ENCODE measurements at places on chromosomes 3 and 15.

GRCh38 chr3:176920766-176921160 lies 276.5 kb downstream of the TBL1XR1 start:
- DNase-seq = no peak

DNA sequence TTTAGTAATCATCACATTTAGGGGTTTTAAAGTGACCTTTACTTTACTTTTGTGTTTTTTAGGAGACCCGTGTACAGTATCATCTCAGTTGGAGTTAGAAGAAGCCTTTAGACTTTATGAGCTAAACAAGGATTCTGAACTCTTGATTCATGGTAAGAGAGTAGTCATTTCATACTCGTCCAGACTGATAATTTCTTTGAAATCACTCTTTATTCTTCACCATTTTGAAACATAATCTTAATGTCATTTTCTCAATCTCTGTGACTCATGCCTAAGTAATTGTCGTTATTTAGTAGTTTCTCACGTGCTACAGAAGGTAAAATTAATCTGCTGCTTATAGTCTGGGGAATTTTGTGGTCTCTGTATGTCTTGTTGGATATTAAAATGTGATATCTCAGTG lies 37.7 kb downstream of the PRKCI start:
- no peak for DNase-seq

GRCh38 chr3:110454066-110454465 lies 617.5 kb upstream of the NECTIN3 start:
- DNase-seq = no peak

DNA sequence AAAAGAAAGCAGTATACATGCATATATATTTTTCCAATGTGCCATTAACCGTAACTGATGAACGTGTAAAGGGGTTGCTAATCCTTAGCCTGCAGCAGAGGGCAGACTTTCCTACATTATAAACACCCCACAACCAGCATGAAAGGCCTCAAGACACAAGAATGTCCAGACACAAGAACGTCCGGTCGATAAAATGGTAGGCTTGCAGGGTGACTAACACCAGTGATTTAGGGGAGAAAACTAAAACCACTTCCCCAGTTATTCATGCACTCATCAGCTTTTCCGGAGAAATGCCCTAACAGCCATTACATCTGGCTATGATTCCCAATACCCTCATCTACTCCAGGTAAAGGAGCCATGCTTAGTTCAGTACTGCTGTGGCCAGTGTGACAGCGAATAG lies 57.4 kb downstream of the LRTM1 start:
- no peak for DNase-seq

DNA sequence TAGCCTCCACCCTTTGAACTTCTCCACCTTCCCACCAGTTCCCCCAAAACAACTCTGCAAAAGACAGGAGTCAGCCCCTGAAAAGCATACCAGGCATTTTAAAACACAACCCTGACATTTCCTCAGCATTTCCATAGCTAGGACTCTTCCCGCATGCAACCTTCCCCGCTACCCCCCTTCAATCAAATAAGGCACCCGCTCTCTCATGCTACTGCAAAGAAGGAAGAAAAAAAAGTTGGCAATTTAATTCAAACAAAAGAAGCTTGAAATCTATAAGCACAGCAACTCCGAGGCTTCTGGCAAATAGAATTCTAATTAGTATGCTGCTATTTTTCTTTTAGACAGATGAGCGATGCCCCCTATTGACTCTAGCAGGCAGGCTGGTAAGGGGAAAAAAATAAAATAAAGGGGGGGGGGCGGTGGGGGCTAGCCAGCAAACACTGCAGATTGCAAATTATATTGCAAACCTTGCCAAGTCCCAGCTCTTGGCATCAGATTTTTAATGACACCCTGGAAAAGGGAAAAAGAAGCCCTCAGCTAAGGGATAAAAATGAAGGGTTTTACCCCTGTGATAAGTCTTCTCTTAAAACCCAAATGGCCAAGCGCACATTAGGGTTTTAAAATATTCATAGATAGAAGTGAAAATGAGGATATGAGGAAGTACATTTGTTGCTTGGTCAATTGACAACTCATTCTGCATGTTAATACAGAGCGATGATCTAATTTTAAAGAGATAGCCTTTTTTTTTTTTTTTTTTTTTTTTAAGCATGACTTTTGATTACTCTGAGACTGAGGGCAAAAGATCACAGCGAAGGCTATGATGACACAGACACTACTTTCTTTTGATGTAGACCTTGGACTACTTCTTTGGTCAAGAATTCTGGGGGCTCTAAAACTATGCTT lies 255.2 kb downstream of the NR2F2 start:
- no peak for DNase-seq

DNA sequence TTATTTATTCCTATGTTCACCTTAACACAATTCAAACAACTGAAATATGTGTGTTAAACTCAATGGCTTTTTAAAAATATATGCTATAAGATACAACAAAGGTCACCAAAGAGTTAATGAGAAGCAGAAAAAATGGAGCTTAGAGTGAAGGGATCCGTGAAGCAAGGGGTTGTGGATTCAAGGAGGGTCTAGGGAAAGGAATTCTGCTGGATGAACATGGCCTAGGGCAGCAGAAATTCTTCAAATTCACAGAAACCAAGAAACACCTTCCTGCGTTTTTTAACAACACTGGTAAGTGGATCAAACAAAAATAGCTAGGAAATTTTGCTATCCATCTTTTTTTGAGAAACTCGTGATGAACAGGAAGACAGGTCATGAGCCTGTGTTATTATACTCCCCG lies 59.3 kb upstream of the PLSCR5 start:
- DNase-seq = no peak

- DNase-seq = no peak
Measured at GRCh38 chr3:45689787-45690145, 570 bp downstream of the SACM1L start.

DNA sequence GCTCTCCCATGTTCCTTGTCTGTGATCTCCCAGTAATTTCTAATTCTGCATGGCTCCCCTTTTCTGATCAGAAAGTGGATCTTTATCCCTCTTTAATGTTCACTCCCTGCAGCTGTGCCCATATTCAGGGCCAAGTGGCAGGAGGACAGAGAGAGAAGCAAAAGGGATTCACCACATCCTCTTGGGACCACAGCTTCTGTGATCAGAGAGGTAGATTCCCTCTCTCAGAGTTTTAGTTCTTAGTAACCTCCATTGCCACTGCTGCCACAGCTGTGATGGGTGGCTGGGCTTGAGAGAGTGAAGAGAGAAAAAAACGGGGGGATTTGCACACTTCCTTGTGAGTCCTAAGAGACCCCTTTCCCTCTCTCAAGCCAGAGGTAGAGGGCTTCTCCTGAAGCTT lies 49.2 kb downstream of the GLCE start:
- DNase-seq = no peak

- DNase-seq = no peak
Measured at GRCh38 chr15:66994927-66995656, 70.3 kb upstream of the SMAD3 start.

GRCh38 chr15:80923668-80924067 lies 66.0 kb downstream of the MESD start:
- DNase-seq = peak; percentile 9

DNA sequence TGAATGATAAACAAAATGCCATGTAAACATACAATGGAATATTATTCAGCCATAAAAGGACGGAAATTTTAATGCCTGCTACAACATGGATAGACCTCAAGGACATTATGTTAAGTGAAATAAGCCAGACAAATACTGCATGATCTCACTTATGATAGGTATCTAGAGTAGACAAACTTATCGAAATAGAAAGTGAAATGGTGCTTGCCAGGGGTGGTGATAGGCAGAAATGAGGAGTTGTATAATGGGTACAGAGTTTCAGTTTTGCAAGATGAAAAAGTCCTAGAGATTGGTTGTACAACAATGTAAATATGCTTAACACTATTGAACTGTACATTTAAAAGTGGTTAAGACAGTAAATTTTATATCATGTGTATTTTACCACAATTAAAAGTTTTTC lies 287.8 kb downstream of the ERC2 start:
- DNase-seq = no peak

- no peak for DNase-seq
Measured at GRCh38 chr3:126960604-126960995, 22.3 kb upstream of the PLXNA1 start.

GRCh38 chr3:58387650-58388546 lies 45.7 kb downstream of the PDHB start:
- DNase-seq = no peak

GRCh38 chr3:166169681-166170080 lies 332.5 kb upstream of the BCHE start:
- no peak for DNase-seq

GRCh38 chr15:50993598-50993997 lies 85.1 kb downstream of the AP4E1 start:
- no peak for DNase-seq

DNA sequence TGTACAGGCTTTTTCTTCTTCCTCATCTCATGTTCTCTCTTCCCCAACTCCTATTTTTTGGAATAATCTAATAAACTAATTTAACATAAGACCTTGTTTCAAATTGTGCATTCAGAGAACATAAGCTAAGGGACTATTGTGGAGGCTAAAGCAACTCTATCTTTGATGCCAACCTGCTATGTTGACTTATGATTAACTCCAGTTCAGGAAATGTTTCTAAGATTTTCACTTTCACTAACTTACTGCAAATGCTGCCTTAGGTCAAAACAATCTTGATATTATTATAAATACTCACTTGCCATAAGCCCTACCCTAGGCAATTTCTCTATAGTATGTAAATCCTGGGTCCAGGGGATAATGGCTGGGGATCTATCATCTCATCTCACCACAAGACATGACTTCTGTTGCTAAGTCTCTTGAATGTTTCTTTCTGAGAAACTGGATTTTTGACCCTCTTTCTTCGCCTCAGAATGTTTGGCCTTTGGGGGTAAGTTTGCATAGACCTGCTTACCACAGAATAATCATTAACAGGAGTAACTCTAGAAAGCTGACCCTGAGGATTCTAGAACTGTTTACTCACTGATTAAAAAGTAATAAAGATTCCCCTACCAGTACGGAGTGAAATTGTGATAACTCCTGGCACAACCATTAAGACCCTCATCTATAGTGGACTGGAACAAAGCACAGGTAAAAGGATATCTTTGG lies 768.1 kb downstream of the GBE1 start:
- DNase-seq = no peak

- DNase-seq = peak; percentile 10
Measured at GRCh38 chr3:131174752-131175151, 148.1 kb downstream of the NEK11 start.

GRCh38 chr3:194875581-194876402 lies 190.1 kb downstream of the FAM43A start:
- no peak for DNase-seq

GRCh38 chr3:148748283-148748682 lies 50.6 kb downstream of the AGTR1 start:
- DNase-seq = no peak

GRCh38 chr3:48268936-48269561 lies 28.1 kb downstream of the ZNF589 start:
- peak; percentile 82 for DNase-seq

DNA sequence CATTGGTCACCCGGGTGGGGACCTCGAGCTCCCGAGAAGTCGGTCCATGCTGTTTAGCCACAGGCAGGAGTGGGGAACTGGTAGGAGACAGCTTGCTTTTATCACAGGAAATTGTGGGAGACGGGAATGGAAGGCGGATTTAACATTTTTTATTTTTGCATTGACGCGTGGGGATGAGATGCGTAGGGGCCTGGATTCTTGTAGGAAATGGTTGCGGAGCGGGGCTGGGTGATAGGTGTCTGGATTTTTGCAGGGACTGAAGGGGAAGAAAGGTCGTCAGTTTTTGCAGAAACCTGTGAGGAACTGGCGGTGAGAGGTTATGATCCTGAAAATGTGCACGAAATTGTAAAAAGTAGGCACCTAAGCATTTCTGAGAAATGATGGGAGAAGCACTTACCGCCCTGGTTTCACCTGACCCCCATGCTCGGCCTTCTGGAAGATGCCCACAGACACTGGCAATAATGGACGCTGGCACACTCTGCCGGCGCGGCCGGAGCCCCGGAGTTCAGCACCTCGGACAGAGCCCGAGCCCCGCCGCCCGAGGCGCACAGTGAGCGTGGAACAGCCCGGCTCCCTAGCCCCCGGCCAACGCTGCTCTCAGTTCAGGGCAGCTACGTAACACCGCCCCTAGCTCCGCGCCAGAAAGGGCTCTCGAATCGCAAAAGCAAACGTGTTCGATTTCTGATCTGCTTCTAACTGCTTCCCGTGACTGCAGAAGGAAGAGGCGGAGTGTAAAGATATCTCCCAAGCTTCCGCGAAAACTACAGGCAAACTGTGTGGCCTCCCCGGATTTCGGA lies 928 bp downstream of the ANKRD34C start:
- DNase-seq = no peak

- no peak for DNase-seq
Measured at GRCh38 chr3:159059395-159059794, 257.5 kb downstream of the MFSD1 start.

GRCh38 chr3:8665407-8665896 lies 20.9 kb upstream of the SSUH2 start:
- DNase-seq = no peak

DNA sequence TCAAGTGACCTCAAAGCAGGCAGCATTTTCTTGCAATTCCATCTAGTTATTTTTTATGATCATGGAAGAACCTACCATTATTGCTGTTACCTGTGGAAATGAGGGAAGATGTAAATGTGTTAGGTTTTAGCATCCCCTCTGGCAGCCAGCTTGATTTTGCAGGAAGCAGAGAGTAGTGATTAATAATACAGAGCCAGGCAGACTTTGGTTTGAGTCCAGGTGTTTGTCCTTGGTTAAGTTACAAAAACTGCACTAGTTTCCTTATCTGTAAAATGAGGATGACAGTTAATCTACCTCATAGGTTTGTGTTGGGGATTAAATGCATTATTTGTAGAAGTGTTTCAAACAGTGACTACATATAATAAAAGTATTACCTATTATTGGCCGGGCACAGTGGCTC lies 6.7 kb upstream of the ZNF621 start:
- DNase-seq = no peak

DNA sequence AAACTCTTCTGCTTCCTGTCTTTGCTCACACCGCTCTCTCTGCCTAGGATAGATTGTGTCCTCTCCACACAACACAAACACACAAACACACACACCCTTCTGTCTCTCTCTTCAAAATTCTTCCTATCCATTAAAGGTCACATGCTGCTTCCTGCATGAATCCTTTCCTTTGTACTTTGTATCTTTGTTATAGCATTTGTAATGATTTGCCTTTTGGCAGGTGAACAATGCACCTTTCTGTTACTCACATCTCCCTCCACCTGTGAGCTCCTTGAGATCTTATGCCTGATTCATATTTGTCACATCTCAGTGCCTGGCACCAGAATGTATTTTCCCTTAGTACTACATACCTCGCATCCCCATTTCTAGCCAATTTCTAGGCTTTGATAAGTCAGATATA lies 251.4 kb upstream of the UMPS start:
- DNase-seq = no peak

DNA sequence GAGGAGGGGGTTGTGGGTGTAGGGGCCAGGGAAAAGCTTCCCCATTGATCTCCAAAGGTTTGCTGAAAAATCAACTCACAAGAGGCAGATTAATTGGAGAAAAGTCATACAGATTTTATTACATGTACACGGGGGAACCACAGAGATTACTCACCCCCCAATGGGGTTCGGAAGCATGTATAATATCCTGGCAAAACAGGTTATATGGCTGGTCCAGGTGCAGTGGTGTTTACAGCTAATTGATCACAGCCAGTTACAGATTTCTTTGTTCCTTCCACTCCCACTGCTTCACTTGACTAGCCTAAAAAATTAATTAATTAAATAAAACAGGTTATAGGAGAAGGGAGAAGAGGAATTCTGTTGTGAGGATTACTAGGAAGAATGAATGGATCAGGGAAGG lies 22.4 kb downstream of the PRKCI start:
- no peak for DNase-seq

Measured in stimulated activated CD8-positive, alpha-beta memory T cell treated with anti-CD3 and anti-CD28 coated beads, Interleukin-7, amount 100 ng/mL, for 48 hours (primary cell).